ENCODE measurements at places on chromosomes 5 and 9.

- DNase-seq, result peak; percentile 50
Measured at GRCh38 chr5:90529939-90530677, 724 bp upstream of the LYSMD3 start.

GRCh38 chr9:33850677-33851076 lies 33.7 kb downstream of the UBE2R2 start:
- no peak for DNase-seq

DNA sequence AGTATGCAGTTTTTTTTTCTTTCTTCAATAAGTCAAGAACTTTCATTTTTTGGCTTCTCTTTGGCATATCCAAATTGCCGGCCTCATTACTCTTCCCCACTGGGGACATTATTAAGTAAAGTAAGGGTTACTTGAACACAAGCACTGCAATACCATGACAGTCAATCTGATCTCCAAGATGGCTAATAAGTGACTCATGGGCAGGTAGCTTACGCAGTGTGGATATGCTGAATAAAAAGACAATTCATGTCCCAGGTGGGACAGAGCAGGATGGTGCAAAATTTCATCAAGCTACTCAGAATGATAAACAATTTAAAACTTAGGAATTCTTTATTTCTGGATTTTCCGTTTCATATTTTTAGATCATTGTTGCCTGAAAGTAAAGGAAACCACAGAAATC lies 671.8 kb downstream of the ACTL7B start:
- DNase-seq, result no peak

GRCh38 chr5:76622973-76623596 lies at the start of gene F2RL2:
Gene F2RL2, minus strand, starts transcription at chr5:76623403. Its CDS starts 173 bp downstream, at chr5:76623230.
- no peak for DNase-seq

GRCh38 chr9:135660407-135660806 lies 2.7 kb upstream of the LCN9 start:
- DNase-seq, result no peak

- DNase-seq, result no peak
Measured at GRCh38 chr9:122998448-122998847, 35.0 kb upstream of the GPR21 start.

- DNase-seq, result no peak
Measured at GRCh38 chr9:8364026-8364752, 564.6 kb upstream of the DMAC1 start.
